ENCODE measurements at places on chromosomes 12 and 14.

- DNase-seq: no peak
Measured at GRCh38 chr12:93705237-93705636, 28.1 kb downstream of the CRADD start.

GRCh38 chr14:55450987-55451386, 10.6 kb upstream of the TBPL2 start:
- no peak for DNase-seq

- no peak for DNase-seq
Measured at GRCh38 chr12:81203671-81204204, 125.9 kb downstream of the ACSS3 start.

GRCh38 chr14:64845878-64846277, 33.8 kb downstream of the SPTB start:
- no peak for DNase-seq

GRCh38 chr12:52884526-52885293, 20.2 kb downstream of the KRT8 start:
- peak; percentile 27 for DNase-seq

GRCh38 chr14:90194706-90195105, 61.6 kb upstream of the PSMC1 start:
- DNase-seq: no peak

DNA sequence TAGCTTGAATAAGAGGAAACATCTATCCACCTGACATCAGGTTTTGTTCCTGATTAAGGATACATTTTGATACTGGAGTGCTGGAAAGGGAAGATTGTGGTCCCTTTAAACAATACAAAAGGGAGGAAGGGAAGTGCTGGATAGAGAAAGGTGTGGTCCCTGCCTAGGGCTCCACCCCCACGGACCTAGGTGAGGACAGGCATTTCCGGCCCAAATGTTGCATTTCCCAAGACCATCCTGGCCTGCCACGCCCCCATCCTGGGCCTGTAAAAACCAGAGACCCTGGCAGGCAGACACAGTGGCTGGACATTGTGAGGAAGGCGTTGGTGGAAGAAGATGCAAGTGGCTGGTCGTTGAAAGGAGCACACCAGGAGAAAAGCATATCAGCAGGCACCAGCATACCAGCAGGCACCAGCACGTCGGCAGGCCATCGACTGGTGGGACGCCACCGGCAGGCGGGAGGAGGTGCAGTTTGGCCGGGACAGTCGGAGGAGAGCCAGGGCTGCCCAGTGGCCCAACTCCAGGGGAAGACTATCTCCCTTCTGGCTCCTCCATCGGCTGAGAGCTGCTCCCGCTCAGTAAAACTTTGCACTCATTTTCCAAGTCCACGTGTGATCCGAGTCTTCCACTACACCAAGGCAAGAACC, 53.2 kb upstream of the AMN1 start:
- DNase-seq: no peak

DNA sequence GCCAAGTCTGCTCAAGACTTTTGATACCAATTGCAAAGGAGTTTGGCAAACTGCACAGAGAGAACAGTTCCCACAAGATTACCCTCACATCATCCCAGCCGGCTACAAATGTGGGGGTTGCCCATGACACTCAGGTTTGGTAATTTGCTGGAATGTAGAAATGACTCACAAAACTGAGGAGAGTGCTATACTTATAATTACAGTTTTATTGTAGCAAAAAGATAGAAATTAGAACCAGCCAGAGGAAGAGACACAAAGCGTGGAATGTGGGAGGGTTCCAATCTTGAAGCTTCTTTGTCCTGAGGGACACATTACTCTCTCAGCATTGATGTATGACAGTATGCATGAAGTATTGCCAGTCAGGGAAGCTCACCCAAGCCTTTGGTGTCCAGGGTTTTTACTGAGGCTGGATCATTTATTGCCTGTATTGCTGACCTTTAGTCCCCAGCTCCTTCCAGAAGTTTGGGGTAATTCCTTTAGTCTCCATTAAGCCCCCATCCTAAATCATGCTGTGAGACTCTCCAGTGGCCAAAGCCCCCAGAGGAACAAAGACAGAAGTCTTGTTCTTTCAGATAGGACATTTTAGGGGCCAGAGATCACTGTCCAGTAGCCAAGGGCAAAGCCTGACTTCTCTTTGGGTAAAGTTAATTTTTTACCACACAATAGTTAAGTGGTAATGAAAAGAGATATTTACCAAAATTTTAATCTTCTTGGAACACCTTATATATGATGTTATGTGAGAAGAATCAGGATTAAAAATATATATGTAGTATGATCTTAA, 9.9 kb downstream of the TBK1 start:
- no peak for DNase-seq

DNA sequence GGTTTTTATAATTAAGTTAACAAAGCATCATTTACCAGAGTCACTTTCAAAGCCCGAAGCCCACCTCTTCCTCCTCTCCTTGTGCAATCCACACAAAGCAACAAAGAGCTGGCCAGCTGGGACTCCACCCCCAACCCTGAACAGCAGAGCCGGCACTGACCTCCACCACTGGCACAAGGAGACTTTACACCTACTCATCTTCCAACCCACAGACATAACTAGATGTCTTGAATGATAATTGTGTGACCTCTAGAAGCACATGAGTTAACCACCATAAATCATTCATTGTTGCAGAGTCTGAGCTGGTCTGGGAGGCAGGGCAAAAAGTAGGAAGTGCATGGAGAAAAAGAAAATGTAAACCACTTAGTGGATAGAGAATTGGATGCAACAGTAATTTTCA, 72.2 kb downstream of the ST8SIA1 start:
- DNase-seq: no peak

DNA sequence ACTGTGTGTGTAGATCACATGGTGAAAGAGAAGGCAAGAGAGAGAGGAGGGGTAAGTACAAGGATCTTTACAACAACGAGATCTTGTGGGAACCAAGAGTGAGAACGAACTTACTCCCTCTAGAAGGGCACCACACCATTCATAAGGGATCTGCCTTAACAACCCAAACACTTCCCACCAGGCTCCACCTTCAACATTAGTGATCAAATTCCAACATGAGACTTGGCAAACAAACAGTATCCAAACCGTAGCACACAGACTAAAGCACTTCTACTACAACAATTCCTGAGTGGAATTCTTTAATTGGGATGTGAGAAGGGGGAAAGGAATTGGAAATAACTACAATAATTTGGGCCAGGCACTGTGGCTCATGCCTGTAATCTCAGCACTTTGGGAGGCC, 35.0 kb upstream of the ESR2 start:
- no peak for DNase-seq

DNA sequence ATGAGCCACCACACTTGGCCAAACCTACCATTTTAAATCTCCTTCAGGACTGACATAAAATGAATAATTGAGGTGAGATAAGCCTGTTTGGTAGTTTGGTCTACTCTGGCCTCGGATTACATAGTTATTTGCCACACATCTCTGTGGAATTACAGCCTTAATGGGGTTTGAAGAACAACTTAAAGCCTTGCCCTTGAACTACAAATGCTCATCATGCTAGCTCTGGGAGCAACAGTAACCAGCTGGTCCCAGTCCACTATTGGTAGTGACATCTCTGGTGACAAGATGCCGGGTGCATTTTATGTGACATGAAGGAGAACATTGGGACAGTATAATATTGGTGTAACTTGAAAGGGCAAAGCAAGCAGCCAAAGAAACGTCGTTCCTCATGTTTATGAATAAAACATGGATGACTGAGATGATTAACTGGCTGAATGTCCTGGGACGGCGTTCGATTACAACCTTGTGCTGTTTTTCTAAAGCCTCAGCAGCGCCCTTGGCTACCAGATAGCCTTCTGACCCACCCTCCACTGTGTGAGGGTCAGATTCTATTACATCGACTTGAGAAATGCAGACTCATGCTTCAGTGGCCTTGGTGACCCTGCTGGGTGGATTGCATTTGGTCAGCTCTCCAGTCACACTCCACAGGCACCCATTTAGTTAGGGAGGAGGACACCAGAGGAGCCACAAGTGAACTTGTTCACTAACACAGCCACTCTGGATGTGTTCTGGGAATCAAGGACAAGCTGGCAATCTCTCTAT, 41.5 kb downstream of the BEST3 start:
- no peak for DNase-seq

- no peak for DNase-seq
Measured at GRCh38 chr12:124952801-124953200, 36.1 kb downstream of the DHX37 start.

GRCh38 chr14:35124127-35124526, 1.8 kb downstream of the PRORP start:
- DNase-seq: no peak

- DNase-seq: no peak
Measured at GRCh38 chr14:103758059-103758776, 42.6 kb downstream of the ZFYVE21 start.

DNA sequence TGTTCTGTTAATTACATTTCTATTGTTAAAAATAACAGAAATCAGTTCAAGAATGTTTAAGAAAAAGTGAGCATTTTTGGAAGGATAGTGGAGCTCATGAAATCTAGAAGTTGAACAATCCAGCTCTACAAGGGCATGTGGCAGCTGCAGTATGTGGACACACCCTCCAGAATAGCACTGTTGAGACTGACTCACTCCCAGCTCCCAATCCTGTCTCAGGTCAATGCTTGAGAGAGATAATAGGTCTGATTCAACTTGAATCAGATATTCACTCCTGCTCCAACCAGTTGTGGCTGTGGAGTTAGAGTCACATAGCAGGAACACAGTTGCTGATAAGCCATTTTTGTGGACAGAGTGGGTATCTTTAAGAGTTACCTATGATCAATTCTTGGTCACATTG, 113.0 kb upstream of the NTF3 start:
- no peak for DNase-seq

DNA sequence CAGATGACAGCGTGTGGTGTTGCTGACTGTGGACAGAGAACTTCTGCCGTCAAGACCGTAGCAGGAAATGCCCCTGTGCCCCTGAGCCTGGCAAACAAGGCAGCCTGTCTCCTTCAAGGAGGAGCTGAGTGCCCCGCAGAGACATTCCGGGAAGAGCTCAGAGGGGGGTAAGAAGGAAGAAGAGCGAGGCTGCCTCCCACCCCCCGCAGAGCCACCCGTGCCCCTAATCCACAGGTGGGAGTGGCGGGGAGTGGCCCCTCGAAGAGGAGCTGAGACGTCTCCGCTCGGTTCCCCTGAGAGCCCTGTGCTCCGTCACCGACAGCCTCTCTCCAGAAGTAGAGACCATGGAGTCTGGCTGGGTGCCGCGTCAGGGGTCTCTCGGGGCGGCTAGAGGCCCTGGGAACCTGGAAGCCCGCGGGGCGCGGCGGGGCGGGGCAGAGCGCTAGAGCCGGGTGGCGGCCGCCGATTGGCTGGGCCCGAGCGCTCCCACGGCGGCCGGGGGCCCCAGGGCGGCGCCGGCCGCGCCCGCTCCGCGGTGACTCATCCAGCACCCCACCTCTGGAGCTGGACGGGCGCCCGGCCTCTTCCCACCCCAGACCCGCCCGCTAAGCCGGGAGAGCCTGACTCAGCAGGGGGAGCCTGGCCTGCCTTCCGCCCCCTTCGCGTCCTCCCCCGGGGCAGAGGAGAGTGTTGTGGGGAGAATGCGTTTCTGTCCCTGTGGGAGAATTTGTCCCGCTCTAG, 25.2 kb upstream of the KRT78 start:
- DNase-seq: no peak

DNA sequence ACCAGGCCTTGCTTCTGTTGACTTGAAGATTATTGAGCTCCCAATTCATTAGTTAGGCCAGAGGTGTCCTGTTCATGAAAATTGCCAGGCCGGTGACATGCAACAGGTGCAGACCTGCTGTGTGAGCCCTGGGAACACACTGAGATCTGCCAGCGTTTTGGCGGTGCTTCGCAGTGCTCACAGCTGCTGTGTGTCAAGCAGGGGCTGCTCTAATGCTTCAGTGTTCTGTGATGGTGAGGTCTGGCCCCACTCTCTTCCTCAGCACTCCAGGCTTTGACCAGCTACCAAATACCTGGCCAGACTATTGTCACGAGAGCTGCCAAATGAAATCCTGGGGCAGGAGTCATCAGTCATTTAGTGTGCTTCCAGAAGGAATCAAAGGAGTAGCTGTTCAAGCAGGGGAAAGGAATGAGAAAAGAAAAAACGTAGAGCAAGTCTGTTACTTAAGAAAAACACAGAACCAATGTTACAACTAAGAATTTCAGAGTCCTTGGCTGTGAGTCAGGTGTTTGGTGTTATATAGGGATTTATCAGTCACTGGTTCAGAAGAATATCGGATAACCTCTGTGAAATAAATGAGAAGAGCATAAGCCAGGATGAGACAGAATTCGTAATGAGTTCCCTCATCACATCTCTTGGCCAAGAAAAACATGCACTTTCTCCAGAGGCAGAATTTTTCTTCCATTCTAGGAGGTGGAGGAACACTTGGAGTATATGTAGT, 150.8 kb downstream of the FBXL14 start:
- no peak for DNase-seq

GRCh38 chr14:27890259-27890658, 876.3 kb upstream of the FOXG1 start:
- DNase-seq: no peak

DNA sequence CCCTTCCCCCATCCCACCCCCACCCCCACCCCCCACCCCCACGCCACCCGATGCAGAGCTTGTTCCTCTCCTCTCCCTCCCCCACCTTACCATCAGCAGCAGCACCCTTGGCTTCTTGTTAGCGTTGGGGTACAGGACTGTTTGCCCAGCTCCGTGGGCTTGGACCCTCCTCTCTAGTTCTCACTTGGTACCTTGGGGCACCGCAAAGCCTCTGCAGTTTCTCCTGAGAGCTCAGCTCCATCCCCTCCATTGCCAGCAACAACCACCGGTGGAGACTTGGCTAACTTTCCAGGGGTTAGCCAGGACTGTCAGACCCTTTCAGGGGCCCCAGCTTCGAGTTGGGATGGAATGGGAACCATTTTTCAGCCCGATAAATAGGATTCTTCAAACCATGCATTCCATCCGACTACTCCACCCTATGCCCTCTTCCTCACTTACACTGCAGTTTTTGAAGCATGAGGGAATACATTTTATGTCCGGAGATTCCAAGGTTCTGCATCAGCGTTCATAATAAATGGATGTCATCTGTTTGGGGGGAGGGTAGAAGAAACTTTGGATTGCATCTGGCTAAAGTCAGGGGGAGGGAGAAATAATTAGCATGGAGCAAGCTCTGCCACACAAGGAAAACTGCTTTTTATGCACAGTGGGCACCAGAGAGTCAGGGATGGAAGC, 1.1 kb downstream of the SCN8A start:
- no peak for DNase-seq

DNA sequence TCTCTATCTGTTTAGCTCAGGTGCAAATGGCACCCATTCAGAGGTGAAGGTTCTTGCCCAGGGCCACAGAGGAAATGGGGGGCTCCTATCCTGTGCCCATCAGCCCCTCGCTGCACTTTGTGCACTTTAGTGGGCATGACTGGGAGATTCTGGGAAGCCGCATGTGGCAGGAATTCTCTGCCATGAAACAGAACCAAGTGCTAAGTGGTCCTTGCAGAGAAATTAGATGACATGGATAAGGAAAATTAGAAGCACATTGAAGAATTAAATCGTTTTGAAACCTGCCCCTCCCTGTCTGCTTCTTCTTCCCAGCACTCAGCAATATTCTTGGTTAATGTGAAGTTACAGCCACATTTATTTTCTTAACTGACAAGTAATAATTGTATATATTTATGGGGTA, 185.2 kb upstream of the RTL1 start:
- no peak for DNase-seq

Data from globus pallidus (tissue), 1 donor.